Naive thymus-derived CD8-positive, alpha-beta T cell (primary cell): ENCODE measurements at places on chromosomes 7 and 10. TPM values are rescaled to one million over a fixed set of nuclear protein-coding genes. Genes with fewer than 3 reads are reported as not detected.

The HOXA3 gene
- not detected for total RNA-seq

The NUB1 gene
- 109 TPM for total RNA-seq

- peaks cover 39% of the 10 kb centered on the region for H3K27me3 ChIP-seq
- H3K36me3 ChIP-seq = no peaks in the 10 kb centered on the region
- H3K4me3 ChIP-seq = no peak overlapping the region
- DNase-seq = peak; percentile 39
- peaks cover 6% of the 10 kb centered on the region for H3K4me1 ChIP-seq
- H3K27ac ChIP-seq = no peak overlapping the region
These were observed 7.0 kb upstream of the GBX1 start for GRCh38 chr7:151174246-151175046.

GRCh38 chr7:130276796-130277762 lies 10.4 kb downstream of the CPA2 start:
- H3K36me3 ChIP-seq = no peaks in the 10 kb centered on the region
- H3K4me3 ChIP-seq = no peak overlapping the region
- H3K27ac ChIP-seq = no peak overlapping the region

DNA sequence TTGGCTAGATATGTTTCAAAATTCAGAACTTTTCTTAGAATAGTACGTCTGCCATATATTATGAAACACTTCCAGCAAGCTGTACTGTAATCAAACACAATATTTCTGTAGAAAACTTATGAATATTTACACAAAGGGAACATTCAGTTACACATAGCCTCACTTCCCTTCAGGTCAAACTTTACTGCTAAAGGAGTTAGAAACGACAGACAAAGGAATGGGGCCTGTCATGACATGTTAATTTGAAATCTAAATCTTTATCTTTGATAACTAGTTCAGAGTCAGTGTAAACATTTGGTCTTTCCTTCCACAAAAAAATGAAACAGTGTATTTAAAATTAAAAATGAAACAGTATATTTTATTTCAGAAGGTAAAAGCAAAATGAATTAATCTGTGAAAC lies 1.0 kb upstream of the CROT start:
- no peak for DNase-seq
- H3K4me1 ChIP-seq = peaks cover 7% of the 10 kb centered on the region
- H3K27ac ChIP-seq = peak overlapping the region; percentile 96
- H3K36me3 ChIP-seq = peaks cover 35% of the 10 kb centered on the region

DNA sequence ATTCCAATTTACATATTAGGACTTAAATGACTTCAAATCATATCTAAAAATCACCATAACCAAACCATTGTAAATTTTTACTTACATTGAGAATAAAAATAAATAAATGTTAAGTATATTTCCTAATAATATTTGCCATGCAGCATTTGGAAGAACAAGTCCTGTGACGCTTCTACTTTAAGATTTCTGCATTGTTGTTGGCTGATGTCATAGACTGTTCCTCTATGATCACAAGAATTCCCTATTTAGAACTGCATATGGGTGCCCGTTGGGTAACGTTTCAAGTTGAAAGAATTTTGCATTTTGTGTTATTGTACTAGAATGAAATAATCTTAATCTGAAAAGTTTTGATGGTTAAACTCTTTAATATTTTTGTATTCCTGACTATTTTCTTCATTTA lies 5.1 kb upstream of the ITGB1 start:
- no peaks in the 10 kb centered on the region for H3K27me3 ChIP-seq
- peaks cover 2% of the 10 kb centered on the region for H3K36me3 ChIP-seq
- H3K4me3 ChIP-seq = no peak overlapping the region
- H3K27ac ChIP-seq = no peak overlapping the region
- H3K4me1 ChIP-seq = peaks cover 11% of the 10 kb centered on the region
- DNase-seq = no peak

GRCh38 chr7:157152391-157152937 lies 13.7 kb downstream of the UBE3C start:
- H3K27ac ChIP-seq = peak overlapping the region; percentile 80
- no peak for DNase-seq
- H3K27me3 ChIP-seq = no peaks in the 10 kb centered on the region
- H3K4me1 ChIP-seq = peaks cover 29% of the 10 kb centered on the region

DNA sequence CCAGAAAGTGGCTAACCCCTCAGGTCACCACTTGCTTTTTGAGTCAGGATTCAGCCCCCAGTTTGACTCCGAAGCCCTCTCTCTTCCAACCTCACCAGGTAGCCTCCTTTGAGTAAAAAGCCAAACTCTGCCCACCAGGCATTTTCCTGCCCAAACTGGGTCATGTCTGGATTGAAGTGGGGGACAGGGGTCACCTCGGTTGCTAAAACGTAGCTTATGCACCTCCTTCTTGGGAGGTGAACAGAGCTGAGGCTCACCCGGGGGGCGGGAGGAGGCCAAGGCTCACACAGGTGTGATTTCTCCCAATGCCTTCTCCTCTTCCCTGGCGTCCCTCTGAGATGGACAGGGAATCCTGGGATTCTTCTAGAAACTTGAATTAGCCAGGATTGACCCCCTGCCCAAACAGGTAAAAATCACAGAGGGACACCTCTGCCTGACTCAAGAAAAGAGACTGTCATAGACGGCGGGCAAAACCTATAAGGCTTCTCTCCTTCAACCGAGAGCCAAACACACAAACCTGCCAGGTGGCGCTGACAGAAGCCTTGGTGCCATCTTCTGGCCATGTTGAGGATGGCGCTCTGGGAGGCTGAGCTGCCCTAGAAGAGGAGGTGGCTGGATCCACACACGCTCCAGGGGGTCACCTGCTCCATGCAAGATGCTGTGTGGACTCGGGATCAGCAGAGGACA lies 51.6 kb downstream of the PRLHR start:
- no peaks in the 10 kb centered on the region for H3K4me1 ChIP-seq
- H3K4me3 ChIP-seq = no peak overlapping the region
- peaks cover 23% of the 10 kb centered on the region for H3K27me3 ChIP-seq
- H3K36me3 ChIP-seq = no peaks in the 10 kb centered on the region

GRCh38 chr10:104688251-104689042 lies 47.4 kb downstream of the SORCS3 start:
- DNase-seq = no peak
- H3K27ac ChIP-seq = peak overlapping the region; percentile 26
- no peaks in the 10 kb centered on the region for H3K4me1 ChIP-seq
- H3K27me3 ChIP-seq = peaks cover 58% of the 10 kb centered on the region
- no peak overlapping the region for H3K4me3 ChIP-seq

DNA sequence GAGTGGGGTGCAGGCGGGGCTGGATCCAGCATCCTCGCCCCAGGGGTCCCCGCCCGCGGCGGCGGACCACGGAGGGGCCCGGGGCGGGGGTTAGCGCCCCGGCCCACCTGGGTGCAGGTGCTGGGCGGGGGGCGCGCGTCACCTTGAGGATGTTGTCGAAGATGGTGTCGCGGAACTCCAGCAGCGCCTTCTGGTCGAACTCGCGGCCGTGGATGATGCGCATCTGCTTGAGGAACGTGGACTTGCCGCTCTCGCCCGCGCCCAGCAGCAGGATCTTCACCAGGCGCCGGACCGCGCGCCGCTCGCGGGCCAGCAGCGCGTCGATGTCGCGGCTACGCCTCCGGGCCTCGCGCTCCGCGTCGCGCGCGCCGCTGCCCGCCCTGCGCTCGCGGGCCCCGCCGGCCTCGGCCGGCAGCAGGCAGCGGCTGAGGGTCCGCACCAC lies 376 bp downstream of the GNA12 start:
- peak overlapping the region; percentile 69 for H3K4me3 ChIP-seq
- H3K4me1 ChIP-seq = peaks cover 15% of the 10 kb centered on the region
- DNase-seq = no peak
- no peaks in the 10 kb centered on the region for H3K27me3 ChIP-seq
- H3K27ac ChIP-seq = no peak overlapping the region

DNA sequence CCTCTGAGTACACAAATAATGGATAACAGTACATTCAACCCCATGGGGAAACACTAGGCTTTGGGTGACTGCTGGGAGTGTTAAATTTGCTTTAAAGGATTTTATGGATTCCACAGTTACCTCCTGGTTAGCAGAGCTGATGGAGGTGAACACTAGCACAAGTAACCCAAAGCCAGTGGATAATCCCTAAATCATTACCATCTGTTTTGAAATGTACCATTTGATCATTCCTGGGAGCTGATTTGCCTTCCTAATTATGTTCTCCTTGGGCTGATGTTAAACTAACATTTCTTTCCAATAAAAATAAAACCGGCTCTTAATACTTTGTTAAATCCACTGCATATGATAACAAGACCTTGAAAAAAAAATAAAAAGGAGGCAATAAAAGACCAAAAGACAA lies 493.9 kb downstream of the PLXNA4 start:
- no peaks in the 10 kb centered on the region for H3K4me1 ChIP-seq
- DNase-seq = no peak
- no peaks in the 10 kb centered on the region for H3K36me3 ChIP-seq
- no peak overlapping the region for H3K4me3 ChIP-seq
- no peak overlapping the region for H3K27ac ChIP-seq
